ENCODE measurements at places on chromosomes 12 and 14. TPM values are rescaled to one million over a fixed set of nuclear protein-coding genes. Genes with fewer than 3 reads are reported as not detected.
A peak's percentile ranks its signal among the peaks of the same experiment; 100 is the strongest.

Gene ARHGAP9
- 26.5 TPM for total RNA-seq

DNA sequence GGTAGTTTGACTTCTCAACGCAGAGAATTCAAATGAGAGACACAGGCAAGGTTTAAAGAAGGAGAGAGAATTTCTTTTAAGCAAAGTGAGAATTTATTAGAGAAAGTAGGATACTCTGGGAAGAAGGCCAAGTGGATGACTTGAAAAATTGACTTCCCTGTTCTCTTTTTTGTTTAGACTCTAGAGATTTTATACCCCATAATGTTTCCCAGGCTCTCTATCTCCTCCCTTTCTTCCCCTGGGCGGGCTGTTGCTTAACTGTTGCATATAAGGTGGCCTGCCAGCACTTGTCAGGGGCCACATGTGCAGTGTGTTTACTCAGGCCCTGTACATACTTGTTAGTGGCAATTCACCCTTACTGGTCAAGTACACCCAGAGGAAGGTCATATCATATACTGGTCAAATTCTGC, 403.7 kb downstream of the SLC6A15 start:
- no peak for DNase-seq

DNA sequence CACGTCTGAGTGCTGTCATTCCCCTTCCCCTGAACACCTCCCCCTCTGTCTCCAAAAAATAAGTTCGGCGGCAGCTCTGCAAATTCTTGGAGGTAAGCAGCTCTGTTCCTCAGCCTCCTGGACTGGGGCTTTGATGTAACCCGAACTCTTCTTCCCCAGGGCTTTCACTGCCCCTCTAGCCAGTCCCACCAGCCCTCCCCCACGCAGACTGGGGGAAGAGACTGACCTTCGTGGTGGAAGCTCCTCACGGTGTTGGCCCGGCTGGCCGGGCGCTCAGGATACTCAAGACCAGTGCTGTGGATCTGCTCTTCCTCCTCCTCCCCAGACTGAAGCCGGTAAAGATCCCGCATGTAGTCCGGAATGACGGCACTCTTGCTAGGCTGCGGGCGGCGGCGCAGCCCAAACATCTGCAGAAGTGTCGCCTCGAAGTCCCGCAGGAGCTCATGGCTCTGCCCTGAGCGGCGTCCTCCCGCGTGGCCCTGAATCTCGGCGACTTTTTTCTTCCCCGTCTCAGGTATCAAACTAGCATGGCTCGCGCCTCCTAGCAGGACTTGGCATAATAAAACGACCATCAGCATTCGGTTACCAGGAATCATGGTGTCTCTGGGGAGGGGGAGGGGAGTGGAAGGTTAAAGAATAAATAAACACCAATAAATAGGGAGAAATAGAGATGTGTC, 4.9 kb downstream of the BMP4 start:
- no peak for DNase-seq

DNA sequence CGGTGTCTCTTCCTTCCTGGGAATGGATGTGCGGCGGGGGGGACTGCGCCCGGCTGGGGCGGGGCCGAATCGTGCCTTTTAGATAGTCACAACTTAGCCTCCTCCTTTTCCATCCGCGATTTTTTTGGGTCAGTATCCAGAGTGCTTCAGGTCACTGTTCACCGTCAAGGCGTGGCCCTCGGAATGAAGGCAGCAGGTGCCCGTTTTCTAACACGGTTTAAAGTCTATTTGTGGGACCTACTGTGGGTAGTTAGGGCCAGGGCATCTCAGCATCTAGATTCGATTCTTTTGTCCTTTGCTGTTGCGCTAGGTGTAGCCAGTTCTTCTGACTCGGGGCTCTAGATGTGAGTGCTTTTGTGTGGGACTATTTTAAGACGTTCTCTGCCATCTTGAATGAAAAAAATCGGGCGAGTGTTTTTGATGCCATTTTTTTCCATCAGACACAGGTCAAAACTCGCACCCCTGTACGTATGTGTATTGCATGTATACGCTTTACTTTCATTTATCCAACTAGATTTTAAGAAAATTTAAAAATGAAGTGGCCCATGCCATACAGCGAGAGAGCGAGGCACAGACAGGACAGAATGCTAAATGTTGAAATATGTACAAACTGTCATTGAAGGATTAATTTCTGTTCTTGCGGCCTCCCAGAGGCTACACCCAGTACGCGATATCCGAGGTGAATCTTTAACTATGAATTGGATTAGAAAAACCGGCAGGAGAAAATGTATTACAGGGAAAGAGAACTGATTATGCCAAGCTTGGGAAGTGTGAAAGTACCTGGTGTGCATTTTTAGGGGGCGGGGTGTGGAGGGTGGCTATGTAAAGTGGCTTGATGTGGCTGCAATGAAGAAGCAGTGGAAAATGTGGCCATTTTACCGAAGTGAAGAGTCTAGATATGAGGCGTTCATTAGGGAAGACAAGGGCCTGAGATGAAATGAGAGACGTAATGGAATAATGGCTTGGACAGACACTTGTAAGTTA, 835 bp downstream of the VEZT start:
- peak; percentile 92 for DNase-seq

GRCh38 chr14:96580566-96580965, 78.4 kb downstream of the PAPOLA start:
- no peak for DNase-seq

DNA sequence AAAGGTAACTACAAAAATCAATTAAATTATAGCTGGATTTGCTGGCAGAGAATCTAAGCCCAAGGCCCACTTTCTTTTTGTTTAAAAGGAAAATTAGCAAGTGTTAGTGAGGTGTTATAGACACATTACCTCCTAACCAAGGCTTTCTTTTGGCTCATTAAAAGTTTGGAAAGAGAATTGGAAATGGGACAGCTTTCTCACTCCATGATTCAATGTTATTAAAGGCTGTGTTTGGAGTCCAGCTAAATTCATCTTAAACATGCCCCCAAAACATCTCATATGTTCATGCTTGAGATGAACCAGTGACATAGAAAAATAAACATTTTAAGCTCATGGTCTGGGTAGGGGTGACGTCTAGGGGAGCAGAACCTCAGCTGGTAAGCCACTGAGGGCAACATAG, 13.4 kb upstream of the PGF start:
- no peak for DNase-seq

DNA sequence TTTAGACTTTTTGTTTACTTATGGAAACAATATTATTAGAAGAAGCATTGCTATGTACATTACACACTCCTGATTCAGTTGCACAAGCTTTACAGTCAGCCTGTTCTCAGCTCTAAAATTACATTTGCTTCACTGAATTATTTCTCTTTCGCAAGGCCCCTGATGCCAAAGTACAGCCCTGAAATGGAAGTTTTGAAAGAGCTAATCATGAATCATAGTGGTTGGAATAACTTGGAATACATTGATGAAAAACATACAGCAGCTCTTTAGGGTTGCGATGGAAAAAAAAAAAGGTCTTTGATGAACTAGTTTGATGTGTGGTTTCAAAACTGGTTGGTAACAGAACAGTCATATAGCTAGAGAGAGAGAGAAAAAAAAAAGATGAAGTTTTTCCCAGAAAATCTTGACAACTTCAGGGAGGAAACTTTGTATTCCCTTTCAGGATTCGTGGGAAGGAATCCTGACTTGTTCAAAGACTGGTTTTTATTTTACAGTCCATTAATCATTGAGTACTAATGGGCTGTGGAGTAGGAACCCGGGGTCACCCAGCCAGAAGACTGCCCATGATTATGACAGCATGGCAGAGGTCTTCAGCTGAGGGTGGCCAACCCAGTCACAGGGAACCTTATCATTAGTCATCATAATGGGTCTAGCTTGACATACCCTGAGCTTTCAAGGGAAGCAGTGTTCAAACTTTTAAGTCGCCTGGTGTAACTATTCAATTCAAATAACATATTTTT, 460.1 kb downstream of the NAV3 start:
- DNase-seq = no peak

DNA sequence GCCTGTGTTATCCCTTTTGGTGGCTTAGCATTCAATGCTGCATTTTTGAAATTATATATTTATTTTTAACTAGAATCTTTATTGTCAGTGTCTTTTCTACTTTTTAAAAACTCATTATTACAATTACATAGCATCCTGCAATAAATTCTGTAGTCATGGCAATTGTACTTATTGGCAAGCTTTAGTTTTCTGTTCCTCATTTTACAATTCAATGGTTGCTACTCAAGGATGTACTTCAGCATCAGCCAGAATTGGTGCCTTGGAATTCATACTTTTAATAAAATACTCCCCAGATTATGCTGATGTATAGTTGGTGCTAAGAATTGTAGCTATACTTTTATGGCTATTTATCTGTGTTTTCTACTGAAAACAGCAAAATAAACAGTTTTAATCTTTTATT, 1756.8 kb upstream of the SEL1L start:
- DNase-seq = no peak

DNA sequence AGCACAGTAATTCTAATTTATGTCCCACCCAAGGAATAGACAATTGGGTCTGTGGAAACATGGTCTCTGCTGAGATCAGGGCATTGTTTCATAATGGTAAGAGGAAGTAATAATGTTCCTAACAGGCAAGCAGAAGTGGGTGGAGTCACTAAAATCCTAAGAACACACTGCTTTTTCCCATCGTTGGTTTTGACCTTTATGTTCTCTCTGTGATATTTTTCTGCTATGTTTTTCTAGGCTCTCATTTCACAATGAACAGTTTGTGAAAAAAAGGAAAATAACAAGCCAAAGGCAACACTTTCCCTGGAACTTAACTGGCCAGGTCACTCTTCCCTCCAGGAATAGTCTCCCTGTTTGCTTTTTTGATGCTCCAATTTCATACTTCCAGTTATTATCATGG, 80.6 kb upstream of the OVCH1 start:
- DNase-seq = no peak

GRCh38 chr12:98057701-98058100, 457.7 kb upstream of the TMPO start:
- DNase-seq = no peak

DNA sequence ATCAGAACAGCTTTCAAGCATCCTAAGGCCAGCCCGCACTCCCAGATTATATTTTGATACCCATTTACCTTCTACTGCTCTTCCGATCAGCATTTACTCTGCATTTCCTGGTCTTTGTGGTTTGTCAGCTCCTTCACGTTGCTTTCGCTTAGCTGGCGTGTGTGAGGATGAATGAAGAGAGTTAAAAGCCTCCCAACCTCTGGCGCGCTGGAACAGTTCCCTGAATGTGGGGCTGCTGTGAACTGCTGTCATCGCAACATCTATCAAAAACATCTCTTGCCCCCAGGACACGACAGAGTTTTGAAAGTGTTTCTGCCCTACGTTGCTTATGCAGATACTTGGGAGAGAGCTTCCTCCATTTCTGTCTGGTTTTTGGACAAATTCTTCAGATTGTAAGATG, 129.2 kb downstream of the KCNA5 start:
- DNase-seq = no peak

DNA sequence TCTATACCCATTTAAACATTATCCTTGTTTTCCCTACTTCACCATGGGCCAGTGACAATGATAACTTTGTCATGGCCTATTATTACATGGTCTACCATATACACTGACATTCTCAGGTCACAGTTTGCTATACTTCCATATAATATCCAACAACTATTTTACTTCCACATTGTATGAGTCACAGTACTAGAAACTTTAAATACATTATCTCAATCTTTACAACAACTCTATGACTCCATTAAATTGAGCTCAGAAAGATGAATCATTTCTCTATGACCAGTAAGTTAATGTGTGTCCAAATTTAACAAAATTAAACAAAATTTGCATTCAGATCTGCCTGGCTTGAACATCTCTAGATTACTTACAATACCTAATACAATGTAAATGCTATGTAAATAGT, 93.9 kb downstream of the PLEKHG7 start:
- no peak for DNase-seq

Gene IFNG-AS1
- not detected for total RNA-seq

DNA sequence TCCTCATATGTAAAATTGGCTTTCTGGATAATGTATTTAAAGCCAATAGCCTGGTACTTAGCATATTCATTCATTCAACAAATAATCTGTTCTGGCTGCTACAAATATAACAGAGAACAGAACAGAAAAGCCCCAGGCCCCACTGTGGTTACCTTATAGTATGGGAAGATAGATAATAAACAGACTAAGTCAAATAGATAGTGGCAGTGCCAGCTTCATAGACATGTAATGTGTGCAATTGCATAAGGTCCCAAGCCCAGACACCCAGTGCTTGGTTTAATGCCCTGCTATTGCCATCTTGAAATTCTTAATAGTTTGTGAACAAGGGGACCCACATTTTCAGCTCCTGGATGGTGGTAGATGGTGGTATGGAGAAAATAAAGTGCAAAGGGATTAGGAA, 320.2 kb upstream of the USP15 start:
- no peak for DNase-seq

- DNase-seq = no peak
Observed at GRCh38 chr12:86530996-86531655, 274.9 kb upstream of the MGAT4C start.

DNA sequence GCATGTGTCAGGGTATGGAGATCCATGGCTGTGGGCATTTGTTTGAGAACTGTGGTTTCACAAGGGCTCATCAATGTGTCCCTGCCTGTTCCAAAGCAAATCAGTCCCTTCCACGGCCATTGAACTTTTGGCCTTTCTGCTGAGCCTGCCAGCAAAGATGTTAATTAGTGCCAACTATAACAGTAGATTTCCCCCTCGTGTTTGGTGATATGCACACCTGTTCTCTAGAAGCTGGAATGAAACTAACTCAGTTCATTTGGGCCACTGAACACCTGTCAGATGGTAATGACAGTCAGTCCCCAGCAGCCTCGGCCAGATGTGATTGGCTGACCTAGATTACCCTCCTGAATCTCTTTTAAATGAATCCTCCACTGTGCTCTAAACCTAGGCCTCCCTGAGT, 43.2 kb downstream of the IRAK3 start:
- no peak for DNase-seq

Gene CACNA1C
- total RNA-seq = 6.8 TPM

Gene MUCL1
- total RNA-seq = not detected

Gene SPTB
- total RNA-seq = 0.67 TPM

Gene RNF212B
- total RNA-seq = not detected
